GM10248 (cell line): ENCODE measurements at places on chromosomes 16 and 17.

- no peak for DNase-seq
These were observed 114.9 kb upstream of the CDH5 start for GRCh38 chr16:66251476-66252160.

DNA sequence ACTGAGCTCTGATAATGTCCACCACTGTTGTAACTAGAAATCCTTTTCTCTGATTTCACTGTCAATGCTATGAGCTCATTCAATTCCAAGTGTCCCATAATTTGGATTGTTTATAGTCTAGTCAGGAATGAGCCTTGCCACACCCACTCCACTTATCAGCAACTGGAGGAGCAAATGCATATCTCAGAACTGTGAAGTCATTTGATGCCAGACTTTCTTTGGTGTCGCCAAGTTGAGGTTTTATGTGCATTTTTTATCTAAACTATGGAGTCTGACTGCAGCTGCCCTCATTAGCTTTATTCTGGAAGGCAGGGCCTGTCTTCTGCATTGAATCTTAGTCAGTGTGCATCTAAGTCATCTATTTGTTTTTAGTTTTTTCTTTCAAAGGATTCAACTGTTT is 361.3 kb downstream of the PMP22 start:
- DNase-seq, result no peak

DNA sequence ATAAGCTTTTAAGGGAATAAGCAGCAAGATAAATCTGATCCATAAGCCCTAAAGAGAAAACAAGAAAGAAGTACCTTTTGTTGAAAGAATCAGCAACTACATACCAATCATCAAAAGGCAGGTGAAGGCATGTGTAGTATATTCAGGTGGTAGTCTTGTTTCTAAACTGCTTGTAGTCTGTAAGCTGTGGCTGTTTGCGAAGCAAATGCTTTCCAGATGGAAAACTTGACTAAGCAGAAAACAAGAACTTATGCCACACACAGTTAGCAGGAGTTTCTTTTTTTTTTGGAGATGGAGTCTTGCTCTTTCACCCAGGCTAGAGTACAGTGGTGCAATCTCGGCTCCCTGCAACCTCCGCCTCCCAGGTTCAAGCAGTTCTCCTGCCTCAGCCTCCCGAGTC is 5.7 kb downstream of the CBX1 start:
- DNase-seq, result no peak

DNA sequence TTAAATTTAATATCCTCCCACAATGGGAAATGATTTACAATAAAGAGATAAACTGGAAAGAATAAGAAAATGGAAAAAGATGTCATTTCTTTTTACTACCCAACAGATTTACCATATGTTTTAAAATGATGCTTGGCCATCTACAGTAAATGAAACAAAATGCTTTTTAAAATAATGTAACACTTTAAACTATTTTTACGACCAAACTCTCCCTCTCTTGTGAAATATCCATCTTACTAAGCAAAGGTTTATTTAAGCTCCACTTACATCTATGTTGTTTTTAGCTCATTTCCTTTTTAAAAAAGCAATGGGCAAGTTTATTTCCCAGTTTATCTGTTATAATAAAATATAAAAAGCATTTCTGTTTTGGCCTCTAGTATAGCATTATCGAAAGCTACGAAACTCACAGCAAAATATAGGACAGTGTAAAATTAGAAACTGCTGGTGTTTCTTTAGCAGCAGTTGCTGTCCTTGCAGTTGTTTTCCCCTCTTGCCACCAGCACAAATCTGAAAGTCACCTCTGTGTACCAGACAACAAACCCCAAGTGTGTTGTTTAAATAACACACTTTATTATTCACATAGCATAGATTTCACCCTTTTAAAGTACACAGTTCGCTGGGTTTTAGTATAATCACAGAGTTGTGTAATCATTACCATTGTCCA is 195.1 kb downstream of the CDRT15L2 start:
- no peak for DNase-seq

GRCh38 chr16:56539656-56540055 is 19.8 kb upstream of the BBS2 start:
- no peak for DNase-seq
